CD14-positive monocyte (primary cell): ENCODE measurements at places on chromosomes 3 and 15. TPM values are rescaled to one million over a fixed set of nuclear protein-coding genes. Genes with fewer than 3 reads are reported as not detected.

DNA sequence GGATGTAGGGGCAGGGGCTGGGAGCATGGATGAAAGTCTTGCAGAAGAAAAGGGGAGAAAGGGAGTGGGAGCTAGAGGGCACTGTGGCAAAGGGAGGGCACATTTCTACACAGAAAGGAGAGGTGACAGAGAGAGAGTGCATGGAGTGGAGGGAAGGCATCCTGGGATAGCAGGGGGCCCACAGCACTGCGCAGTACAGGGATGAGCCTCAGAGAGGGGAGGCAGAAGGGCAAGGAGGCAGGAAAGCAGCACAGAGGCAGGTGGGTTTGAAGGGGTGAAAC lies 5.4 kb downstream of the STOML1 start:
- H3K4me1 ChIP-seq: peaks cover 34% of the 10 kb centered on the region
- H3K27ac ChIP-seq: no peak overlapping the region
- no peak for DNase-seq
- no peak overlapping the region for H3K4me3 ChIP-seq

GRCh38 chr3:18111796-18112232 lies 313.3 kb downstream of the SATB1 start:
- peaks cover 6% of the 10 kb centered on the region for H3K4me1 ChIP-seq
- no peaks in the 10 kb centered on the region for H3K36me3 ChIP-seq
- H3K27ac ChIP-seq: no peak overlapping the region
- no peak for DNase-seq

The GHSR gene
- polyA plus RNA-seq: not detected

The CEP97 gene
- polyA plus RNA-seq: 1.7 TPM
